ENCODE measurements at places on chromosomes 16 and 17.
A peak's percentile ranks its signal among the peaks of the same experiment; 100 is the strongest.

- DNase-seq, result peak; percentile 40
Observed at GRCh38 chr16:71367241-71367976, 8.9 kb downstream of the CALB2 start.

- no peak for DNase-seq
Observed at GRCh38 chr17:77597418-77598240, 360.9 kb upstream of the TNRC6C start.

DNA sequence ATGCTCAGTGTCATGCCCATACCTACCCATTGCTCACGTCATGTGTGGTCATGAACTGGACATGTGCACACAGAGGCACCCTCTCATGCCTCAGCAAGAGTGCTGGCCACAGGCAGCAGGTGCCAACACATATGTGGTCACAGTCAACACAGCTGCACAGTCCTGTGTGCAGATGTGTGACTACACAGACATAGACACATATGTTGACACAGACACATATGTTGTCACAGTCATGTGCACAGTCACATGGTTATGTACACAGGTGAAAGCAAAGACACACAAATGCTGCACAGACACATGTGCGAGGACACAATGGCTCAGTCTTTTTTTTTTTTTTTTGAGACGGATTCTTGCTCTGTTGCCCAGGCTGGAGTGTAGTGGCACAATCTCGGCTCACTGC, 11.3 kb downstream of the SLC4A1 start:
- peak; percentile 46 for DNase-seq

GRCh38 chr16:28602529-28602928, 5.7 kb upstream of the SULT1A2 start:
- no peak for DNase-seq

- no peak for DNase-seq
Observed at GRCh38 chr17:61053469-61053868, 346.2 kb upstream of the TBX2 start.

- DNase-seq, result no peak
Observed at GRCh38 chr17:76268015-76268749, 3.0 kb downstream of the UBALD2 start.

GRCh38 chr17:78923660-78924453, 1.3 kb downstream of the TIMP2 start:
- DNase-seq, result no peak

DNA sequence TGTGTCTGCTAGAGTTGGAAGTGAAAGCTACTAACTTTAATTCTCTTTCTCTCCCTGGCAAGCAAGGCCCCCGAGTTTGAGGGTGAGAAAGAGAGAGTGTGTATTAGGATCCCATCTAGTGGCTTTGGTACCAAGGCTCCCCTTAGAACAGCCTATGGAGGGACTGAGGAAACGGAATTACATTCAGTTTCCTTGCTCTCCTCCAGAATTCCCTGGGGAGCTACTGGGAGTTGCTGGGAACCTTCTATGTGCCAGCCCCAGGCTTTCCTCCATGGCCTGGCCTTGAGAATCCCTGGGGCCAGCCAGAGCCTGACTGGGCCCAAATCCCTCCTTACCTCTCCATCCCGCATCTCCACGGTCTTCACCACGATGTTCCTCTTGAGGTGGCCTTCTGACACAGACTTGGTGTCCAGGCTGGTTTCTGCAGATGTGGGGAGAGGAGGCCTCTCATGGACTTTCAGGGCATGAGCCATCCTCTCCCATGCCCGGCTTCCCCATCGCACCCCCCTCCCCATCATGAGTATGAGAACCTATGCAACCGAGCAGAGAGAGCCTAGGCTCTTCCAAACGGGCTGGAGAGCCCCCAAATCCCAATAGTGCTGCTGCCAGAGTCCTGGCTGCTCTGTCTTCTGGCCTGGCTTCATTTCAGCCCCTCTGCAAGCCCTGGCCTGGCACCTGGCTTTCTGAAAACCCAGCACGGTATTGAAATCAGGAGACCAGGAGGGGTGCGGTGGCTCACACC, 7.4 kb downstream of the GFAP start:
- DNase-seq, result no peak

DNA sequence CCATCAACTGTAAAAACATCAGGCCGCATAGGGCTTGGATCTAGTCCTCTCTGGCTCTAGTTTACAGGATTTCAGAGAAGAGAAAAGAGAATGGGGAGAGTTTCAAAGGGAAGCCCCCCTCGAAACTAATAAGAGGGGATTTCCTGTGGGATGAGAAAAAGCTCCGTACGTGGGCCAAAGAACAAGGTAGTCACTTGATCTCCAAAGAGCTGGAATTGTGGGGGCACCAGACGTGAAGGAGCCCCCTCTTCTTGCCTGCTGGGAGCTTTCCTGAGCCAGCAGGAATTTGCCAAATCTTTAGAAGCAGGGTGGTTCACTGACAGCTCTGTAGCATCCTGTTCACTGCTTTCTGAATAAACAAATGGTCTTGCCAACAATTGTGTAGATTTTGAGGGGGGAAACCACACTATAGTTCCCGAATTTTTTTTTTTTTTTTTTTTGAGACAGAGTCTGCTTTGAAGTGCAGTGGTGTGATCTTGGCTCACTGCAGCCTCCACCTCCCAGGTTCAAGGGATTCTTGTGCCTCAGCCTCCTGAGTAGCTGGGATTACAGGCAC, 7.0 kb upstream of the TMIGD1 start:
- no peak for DNase-seq

GRCh38 chr17:16322636-16323035, 30.6 kb downstream of the CENPV start:
- no peak for DNase-seq

DNA sequence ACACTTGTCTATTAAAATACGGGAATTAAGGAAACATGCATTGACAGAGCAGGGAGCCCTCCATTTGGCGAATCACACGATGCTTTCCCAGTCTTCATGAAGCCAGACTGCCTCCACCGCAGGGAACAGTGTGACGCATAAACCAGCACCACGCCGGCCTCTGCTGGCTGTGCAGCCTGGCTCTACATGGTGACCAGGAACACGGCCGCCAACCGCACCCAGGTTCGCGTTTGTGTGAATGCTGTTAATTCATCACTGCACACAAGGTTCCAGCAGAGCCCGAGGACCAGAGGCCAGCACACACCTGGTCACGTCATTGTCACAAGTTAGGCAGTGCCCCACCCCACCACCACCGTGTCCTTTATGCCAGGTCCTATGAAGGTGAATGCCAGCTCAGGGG, 26.7 kb downstream of the TMEM204 start:
- DNase-seq, result no peak

- DNase-seq, result no peak
Observed at GRCh38 chr17:34670618-34671017, 91.2 kb downstream of the TMEM132E start.

DNA sequence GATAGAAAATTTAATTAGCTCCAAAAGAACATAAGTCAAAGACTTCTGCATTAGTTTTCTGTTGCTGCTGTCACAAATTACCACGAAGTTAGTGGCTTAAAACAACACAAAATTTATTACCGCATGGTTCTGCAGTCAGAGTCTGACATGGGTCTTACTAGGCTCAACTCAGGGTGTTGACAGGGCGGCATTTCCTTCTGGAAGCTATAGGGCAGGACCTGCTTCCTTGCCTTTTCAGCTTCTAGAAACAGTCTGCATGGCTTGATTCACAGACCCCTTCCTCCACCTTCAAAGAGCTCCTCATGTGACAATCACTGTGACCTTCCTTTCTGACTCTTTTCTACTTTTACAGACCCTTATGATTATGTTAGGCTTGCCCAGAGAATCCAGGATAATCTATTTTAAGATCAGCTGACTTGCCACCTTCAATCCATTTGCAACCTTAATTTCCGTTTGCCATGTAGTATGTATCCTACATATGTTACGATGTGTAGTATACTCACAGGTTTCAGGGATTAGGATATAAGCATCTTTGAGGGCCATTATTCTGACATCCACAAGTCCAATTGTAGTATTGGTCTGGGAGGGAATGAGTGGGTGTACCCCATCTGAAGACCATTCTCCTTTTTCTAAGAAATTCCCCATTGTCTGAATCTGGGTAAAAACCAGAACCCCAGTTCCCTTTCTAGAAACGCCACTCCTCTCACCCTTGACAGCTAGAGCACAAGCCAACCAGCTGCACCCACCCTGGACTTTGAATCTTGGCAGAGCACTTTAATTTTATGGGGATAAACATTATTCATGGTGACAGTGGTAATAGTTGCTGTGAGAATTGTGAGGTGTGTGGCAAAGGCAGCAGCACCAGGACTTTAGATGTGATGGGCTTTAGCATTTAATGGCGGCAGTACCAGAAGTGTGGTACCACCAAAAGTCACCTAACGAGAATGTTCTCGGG, 265.5 kb downstream of the KCNJ2 start:
- no peak for DNase-seq

DNA sequence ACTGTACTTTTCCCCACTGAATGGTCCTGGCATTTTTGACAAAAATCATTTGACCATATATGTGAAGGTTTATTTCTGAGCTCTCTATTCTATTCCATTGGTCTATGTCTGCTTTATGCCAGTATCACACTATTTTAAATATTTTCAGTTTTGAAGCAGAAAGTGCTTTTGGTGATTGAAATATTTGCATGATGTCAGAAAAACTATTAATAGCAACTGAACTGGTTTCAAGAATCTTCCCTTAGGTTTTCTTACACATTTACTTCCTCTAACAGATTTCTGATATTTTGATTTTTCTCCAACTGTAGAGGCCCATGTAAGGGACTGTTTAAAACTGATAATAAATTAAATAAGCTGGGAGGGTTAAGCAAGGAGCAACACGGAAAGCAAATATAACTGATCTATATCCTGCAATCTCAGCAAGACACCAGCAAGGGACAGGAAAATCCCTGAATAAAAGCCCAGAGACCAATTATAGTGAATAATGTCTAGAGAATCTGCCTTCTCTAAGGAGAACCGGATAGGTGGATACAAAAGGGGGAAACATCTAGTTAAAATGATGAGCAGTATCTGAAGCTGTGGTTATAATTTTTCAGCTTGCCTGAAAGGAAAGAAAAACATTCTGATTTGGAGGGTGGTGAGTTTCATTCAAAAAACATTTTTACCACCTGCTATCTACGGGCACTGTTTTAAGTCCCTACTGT, 80.9 kb upstream of the STAC2 start:
- no peak for DNase-seq

GRCh38 chr16:23174622-23175021, 7.9 kb upstream of the SCNN1G start:
- DNase-seq, result no peak

- DNase-seq, result no peak
Observed at GRCh38 chr17:80956321-80957190, 35.1 kb upstream of the CHMP6 start.

- peak; percentile 28 for DNase-seq
Observed at GRCh38 chr17:42268236-42268635, 8.0 kb downstream of the STAT5B start.

DNA sequence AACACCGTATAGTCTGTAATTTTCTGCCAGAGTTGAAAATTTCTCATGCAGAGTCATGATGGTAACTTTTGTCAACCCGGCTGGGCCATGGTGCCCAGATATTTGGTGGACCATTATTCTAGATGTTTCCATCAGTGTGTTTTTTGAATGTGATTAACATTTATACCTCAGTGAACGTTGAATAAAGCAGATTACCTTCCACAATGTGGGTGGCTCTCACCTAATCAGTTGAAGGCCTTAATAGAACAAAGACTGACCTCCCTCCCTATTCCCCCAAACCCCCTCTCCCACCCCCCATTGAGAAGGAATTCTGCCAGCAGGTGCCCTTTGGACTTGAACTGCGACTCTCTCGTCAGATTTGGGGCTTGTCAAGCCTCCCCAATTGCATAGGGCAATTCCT, 6.4 kb upstream of the CA5A start:
- DNase-seq, result no peak

- no peak for DNase-seq
Observed at GRCh38 chr17:66032082-66032712, 159.7 kb downstream of the CEP112 start.

GRCh38 chr16:17194190-17194780, 276.5 kb downstream of the XYLT1 start:
- DNase-seq, result peak; percentile 39

- no peak for DNase-seq
Observed at GRCh38 chr17:48594538-48595277, 1.1 kb upstream of the HOXB5 start.

GRCh38 chr17:78672871-78673371, 95.7 kb upstream of the DNAH17 start:
- DNase-seq, result no peak

GRCh38 chr17:44502598-44503146, 534 bp downstream of the GPATCH8 start:
- DNase-seq, result no peak

GRCh38 chr17:1725642-1726511, 1.4 kb downstream of the WDR81 start:
- DNase-seq, result no peak

- DNase-seq, result no peak
Observed at GRCh38 chr17:81317961-81318605, 23.0 kb upstream of the SLC38A10 start.

GRCh38 chr17:70636517-70637133, 467.3 kb downstream of the KCNJ2 start:
- DNase-seq, result peak; percentile 3

- peak; percentile 19 for DNase-seq
Observed at GRCh38 chr16:46853713-46854443, 22.9 kb upstream of the C16orf87 start.

- DNase-seq, result no peak
Observed at GRCh38 chr16:84842516-84843148, 22.8 kb downstream of the CRISPLD2 start.

GRCh38 chr16:72124148-72124547, 30.5 kb downstream of the DHX38 start:
- DNase-seq, result no peak

- DNase-seq, result no peak
Observed at GRCh38 chr16:2833776-2834175, 3.7 kb downstream of the ZG16B start.

DNA sequence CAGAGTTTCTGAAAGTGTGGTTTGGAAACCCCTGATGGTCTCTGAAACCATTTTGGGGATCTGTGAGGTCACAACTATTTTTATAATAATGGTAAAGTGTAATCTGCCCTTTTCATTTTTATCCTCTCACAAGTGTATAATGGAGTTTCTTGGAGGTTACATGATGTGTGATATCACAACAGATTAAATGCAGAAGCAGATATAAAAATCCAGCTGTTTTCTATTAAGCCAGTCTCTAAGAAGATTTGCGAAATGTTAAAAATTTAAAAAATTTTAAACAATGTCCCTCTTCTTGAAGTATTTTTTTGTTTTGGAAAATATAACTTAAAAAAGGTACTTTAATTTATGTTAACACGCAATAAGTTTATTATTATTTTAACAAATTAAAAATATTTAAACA, 48.7 kb downstream of the RPGRIP1L start:
- no peak for DNase-seq

- no peak for DNase-seq
Observed at GRCh38 chr17:17679243-17679642, 2.0 kb upstream of the RAI1 start.

Measured in hematopoietic multipotent progenitor cell treated with erythropoietin and hydrocortisone succinate and interleukin-3 and kit ligand, for 15 days (in vitro differentiated cells).